NCI-H774 (cell line): ENCODE measurements at places on chromosomes 1 and 21.

GRCh38 chr1:63326473-63327380 is 4.4 kb downstream of the FOXD3 start:
- DNase-seq = no peak

DNA sequence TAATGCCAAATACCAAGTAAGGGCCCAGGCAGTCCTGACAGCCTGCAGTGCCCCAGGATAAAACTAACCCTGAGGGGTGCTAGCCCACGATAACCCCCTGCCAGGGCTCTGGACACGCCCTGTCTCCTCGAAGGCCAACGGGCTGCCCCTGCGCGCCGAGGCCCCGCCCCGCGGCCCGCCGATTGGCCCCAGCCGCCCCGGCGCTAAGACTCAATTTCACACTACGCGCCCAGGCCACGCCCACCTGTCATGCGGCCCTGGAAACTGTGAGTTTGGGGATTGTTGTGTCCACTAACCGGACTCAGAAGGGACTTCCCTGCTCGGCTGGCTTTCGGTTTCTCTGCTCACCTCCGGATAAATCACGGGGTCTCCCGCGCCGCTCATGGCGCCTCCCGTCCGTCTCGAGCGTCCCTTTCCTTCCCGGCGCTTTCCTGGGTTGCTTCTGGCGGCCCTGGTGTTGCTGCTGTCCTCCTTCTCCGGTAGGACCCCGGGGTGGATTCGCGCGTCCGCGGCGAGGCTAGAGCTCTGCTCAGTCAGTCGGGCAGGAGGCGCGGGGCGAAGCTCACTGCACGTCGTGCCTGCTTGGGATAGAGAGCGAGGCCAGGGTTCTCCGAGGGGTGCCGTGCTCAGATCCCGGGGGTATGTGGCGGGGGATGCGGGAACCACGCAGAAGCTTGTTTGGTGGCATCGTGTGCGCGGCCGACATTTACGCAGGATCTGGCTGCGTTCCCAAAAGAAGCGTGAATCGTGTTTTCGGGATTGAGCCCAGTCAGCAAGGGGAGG is at the start of gene CR1L:
CR1L (plus strand) TSS at position 282 of the 783 bp plus-strand sequence; CDS start at position 383, 101 bp downstream.
- DNase-seq = peak; percentile 42

- DNase-seq = no peak
Observed at GRCh38 chr1:184615301-184615700, 139.4 kb downstream of the EDEM3 start.

DNA sequence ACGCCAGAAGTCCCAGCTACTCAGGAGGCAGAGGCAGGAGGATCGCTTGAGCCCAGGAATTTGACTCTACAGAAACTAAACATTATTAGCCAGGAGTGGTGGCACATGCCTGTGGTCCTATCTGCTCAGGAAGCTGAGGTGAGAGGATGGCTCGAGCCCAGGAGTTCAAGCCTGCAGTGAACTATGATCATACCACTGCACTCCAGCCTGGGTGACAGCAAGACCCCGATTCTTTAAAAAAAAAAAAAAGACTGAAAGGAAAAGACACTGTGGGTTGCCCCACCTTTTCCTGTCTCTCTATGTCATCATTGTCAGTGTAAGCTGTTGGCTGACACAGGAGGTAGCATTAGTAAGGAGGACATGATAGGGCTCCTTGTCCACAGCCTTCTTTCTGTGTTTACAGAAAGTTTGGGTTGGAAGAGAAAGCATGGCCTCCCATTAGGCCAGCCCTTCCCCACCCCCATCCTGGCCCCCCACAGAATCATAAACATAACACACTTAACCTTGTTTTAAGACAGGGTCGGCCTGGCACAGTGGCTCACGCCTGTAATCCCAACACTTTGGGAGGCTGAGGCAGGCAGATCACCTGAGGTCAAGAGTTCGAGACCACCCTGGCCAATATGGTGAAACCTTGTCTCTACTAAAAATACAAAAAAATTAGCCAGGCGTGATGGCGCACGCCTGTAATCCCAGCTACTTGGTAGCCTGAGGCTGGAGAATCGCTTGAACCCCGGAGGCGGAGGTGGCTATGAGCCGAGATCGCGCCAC is 20.6 kb upstream of the RCAN3 start:
- DNase-seq = no peak

DNA sequence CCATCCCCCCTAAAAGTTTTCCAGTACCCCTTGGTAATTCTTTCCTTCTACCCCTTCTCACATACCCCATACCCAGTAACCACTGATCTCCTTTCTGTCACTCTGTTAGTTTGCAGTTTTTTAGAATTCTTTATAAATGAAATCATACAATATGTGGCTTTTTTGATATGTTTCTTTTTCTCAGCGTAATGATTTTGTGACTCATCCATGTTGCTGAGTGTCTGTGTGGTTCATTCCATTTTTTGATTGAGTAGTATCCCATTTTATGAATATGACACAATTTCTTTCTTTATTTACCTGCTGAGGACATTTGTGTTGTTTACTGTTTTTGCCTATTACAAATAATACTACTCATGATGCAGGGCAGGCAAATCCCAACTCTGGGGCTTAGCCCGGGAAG is 1605.3 kb downstream of the BRINP3 start:
- DNase-seq = no peak

DNA sequence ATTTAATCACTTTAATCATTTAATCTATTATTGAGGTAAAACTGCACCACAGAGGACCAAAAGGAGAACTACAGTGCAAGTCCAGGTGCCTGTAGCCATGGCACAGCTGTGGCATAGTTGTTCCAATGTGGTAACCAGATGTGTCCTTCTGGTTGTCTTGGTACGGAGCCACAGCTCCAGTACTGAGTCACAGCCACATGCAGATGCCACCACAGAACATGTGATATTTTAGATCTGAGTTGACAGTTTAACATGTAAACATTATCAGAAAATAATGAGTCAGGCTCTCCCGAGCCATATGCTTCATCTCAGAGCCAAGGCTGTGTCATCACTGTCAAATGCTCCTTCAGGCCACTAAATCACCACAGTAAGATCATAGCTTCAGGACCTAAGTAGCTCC is 56.4 kb upstream of the RGS7 start:
- DNase-seq = no peak

GRCh38 chr1:61531716-61532115 is 193.2 kb downstream of the TM2D1 start:
- DNase-seq = no peak

DNA sequence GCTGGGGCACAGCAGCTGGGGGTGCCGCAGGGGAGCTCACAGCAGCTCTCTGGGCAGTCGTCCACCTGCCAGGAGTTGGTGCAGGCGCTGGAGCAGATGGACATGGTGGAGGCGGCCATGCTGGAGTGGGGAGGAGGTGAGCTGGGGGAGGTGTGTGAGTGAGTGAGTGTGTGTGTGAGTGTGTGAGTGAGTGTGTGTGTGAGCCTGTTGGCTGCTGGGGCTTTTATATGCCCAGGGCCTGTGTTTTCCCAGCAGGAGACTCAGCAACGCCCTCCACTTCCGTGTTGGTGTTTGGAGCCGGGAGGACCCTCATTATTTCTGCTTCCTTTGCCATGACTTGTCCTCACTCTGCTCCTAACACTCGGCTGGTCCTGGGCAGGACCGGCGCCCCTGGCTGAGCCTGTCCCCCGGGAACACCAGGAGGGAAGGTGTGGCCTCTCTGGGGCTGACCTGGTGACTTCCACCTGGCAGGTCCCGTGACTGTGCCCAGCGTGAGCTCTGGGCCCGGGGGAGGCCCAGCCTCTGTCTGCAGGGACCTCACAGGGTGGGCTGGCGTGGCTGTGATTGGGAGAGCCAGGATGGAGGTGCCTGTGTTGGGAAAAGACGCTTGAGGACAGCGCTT is at the start of gene KRTAP10-2:
KRTAP10-2 (minus strand) TSS at position 166 of the 622 bp plus-strand sequence; CDS start at position 119, 47 bp downstream.
- DNase-seq = no peak

GRCh38 chr21:17455451-17455850 is 57.4 kb upstream of the CXADR start:
- DNase-seq = no peak

GRCh38 chr1:31327381-31327780 is 30.5 kb downstream of the ZCCHC17 start:
- no peak for DNase-seq

DNA sequence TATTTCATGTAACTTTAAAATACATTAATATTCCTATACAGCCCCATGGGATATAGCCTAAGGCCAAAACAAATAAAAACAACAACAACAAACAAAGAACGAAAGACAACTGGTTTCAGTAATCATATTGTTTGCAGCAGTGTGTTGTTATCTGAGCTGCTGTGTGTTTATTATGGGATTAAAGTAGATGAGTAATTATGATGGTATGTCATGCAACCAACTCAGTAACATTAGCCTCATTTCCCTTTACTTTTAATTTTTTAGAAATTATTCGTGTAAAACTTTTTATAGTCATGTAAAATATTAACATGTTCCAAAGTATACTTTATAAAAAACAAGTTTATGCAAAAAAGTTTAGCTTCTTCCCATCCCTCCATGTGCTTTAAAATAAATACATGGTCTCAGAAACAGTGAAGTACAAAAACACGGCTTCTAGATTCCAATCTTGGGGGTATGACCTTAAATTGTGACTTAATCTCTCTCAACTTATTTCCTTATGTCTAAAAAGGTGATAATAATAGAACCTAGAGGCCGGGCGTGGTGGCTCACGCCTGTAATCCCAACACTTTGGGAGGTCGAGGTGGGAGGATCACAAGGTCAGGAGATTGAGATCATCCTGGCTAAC is 176.1 kb downstream of the SLC45A1 start:
- no peak for DNase-seq

GRCh38 chr1:180204231-180204630 is 25.8 kb upstream of the LHX4 start:
- DNase-seq = no peak

- DNase-seq = no peak
Observed at GRCh38 chr21:45306832-45307571, 19.3 kb upstream of the POFUT2 start.

GRCh38 chr1:244246334-244246733 is 195.3 kb downstream of the ZBTB18 start:
- no peak for DNase-seq

DNA sequence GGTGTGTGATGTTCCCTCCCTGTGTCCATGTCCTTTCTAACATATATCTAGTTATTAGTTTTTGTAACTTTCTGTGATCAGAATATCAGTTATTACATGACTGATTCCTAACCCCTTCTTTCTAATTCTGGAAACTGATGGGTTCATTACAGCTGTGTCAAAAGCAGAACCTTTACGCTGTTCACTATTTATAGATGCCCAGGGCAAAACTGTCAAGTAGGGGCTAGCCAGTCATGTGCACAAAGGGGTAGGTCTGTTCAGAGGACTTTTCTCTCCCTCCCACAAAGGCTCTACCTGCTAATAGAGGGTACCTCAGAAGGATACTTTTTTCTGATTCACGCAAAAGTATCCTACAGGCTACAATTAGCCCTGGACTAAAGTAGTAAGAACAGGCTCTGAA is 79.2 kb downstream of the NRDC start:
- no peak for DNase-seq

- no peak for DNase-seq
Observed at GRCh38 chr21:45383111-45383614, 21.8 kb upstream of the COL18A1 start.

DNA sequence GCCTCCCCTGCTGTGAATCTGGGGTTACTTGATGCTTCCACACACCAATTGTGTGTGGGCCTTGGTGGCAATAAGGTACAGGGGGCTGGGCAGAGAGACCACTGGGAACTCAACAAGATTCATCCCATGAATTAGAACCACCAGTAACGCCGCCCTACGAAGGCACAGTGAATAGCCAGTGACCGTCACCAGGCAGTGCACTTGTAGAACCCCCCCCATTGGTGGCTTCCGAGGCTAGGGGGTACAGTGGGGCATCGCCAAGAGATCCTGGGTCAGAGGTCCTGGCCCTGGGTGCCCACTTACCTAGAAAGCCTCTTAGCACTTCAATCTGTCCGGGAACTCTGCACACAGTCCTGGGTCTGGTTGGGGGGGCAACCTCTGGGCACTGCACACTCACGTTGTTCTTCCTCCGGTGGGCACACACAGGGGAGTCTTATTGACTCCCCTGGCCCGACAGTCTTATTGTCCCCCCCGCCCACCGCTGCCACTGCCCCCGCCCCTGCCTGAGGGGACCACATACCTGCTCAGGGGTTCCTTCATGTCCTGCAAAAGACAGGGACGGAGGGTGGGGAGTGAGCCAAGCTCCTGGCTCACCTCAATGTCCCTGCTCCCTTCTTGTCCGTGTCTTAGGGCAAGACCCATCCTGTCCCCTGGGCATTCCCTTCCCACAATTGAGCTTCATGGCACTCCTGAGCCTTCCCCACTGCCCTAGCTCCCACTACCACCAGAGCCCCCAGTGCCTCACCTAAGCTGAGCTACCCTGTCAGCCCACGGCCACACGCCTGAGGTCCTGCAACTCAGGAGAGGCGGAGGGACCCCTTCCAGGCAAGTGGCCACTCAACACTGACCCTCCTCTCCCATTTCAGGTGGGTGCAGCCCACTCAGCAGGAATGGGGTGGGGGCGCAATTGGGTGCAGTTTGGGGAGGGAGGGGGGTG is 2.5 kb upstream of the TRIM11 start:
- DNase-seq = no peak

- DNase-seq = no peak
Observed at GRCh38 chr1:26750428-26750827, 37.3 kb upstream of the PIGV start.

GRCh38 chr1:204647114-204647804 is 38.3 kb downstream of the LRRN2 start:
- peak; percentile 22 for DNase-seq

- no peak for DNase-seq
Observed at GRCh38 chr1:43321331-43321891, 16.2 kb upstream of the MPL start.

DNA sequence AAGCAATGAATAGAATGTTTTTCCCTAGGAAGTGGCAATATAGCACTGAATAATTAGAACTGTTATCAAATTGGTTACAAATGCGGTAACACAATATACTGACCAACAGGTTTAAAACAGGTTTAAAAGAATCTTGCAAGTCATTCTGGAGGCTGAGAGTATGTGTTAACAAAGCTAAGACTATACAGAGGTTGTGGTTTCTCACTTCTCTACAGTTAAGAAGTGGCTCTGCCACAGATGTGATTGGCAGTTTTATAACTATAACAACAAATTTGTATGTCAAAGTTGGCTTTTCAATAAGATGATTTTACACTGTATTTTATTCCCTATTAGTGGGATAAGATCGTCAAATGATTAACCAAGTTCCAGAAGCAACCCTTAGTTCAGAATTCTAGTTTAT is 7.1 kb downstream of the ANGEL2 start:
- DNase-seq = no peak

GRCh38 chr1:183019139-183019740 is 4.0 kb upstream of the LAMC1 start:
- DNase-seq = no peak

GRCh38 chr1:19495799-19496526 is 10.6 kb upstream of the CAPZB start:
- no peak for DNase-seq

GRCh38 chr1:60283690-60284089 is 210.1 kb upstream of the C1orf87 start:
- DNase-seq = no peak

DNA sequence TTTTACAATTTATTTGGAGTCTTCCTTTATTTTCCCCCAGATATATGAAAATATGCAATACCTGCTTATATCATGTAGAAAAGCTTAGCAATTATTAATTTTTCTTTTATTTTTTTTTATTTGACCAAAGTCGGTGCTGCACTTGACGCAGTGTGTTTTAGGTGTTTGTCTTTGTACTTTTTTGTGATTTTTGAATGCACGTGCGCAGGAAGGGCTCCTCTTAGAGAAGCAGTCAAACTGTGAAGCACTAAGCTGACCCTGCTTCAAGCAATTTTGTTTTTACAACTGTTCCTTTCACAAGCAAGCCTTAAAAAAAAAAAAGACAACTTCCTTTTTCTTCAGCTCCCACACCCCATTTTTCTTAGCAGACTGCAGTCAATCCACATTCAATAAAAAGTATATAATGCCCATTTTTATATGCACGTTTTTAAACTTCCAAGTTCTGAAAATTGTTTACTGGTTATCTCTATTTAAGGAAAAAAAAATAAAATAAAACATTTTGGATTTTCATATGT is 267.4 kb downstream of the TM2D1 start:
- no peak for DNase-seq
